ENCODE measurements at places on chromosomes 12 and 14.

DNA sequence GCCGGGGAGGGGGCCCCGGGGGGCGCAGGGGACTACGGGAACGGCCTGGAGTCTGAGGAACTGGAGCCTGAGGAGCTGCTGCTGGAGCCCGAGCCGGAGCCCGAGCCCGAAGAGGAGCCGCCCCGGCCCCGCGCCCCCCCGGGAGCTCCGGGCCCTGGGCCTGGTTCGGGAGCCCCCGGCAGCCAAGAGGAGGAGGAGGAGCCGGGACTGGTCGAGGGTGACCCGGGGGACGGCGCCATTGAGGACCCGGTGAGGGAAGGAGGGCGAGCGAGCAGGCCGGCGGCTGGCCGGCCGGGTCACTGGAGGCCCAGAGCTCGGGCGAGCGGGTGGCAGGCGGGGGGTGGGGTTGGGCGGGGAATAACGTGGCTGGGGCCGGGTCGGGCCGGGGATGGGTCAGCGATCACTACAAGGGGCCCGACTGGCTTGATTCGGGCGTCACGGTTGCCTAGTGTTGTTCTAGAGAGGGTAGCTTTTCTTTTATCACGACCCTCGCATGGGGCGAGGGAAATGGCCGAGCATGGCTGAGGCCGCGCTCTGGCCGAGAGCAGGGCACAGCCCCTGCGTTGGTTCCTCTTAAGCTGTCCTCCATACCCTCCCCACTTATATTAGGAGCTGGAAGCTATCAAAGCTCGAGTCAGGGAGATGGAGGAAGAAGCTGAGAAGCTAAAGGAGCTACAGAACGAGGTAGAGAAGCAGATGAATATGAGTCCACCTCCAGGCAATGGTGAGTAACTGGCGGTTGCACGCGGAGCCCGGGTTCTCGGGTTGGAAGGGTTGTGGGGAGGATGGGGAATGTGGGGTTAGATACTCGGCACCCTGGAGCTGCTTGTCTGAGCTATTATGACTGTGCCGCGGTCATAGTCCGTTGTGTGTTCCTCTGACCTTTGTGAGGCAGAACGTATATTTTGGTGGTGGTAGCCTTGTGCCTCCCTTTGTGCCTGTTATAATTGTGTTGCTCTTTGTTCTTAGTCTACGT is 603 bp downstream of the PABPN1 start:
- no peak for DNase-seq

DNA sequence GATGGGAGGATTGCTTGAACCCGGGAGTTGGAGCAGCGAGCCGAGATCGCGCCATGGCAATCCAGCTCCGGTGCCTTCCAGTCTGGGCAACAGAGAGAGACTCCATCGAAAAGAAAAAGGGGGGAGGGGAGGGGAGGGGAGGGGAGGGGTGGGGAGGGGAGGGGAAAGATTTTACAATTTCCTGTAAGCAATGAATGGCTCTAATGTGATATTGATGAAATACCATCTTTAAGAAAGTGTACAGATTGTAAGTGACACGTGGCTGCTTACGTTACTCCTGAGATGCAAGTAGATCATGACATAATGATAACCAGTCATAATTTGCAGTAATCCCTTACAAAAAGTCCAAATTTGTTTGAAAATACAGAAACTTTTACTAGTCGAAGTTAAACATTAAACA is 1.4 kb downstream of the SLC25A21 start:
- DNase-seq, result no peak

DNA sequence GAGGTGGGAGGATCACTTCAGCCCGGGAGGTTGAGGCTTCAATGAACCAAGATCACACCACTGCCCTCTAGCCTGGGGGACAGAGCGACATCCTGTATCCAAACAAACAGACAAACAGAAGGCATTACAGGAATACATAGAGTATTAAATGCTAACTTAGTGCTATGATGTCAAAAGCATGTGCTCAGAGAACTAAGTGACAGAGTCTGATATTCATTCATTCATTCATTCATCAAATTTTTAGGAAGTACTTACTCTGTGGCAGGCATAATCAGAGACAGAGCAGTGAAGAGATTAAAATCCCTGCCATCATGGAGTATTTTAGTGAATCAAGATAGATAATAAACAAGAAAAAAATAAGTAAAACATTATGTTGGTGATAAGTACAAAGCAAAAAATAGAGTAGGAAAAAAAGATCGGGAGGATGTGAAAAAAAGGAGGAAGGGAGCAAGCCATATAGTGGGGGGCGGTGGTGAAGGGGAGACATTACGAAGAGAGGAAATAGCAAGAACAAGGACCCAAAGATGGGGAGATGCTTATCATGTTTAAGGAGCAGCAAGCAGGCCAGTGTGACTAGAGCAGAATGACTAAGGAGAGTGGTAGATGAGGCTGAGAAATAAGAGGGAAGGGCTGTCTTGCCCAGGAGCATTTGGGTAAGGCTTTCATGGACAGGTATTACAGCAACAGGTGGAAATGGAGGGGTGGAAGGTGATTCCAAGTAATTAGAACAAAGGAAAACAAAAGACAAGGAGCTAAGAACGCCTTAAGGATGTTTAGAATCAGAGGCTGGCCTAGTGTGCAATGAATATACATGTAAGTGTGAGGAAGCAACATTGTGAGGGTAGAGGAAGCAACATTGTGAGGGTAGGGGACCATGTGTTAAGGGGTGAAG is 2.8 kb downstream of the MAP4K5 start:
- no peak for DNase-seq

DNA sequence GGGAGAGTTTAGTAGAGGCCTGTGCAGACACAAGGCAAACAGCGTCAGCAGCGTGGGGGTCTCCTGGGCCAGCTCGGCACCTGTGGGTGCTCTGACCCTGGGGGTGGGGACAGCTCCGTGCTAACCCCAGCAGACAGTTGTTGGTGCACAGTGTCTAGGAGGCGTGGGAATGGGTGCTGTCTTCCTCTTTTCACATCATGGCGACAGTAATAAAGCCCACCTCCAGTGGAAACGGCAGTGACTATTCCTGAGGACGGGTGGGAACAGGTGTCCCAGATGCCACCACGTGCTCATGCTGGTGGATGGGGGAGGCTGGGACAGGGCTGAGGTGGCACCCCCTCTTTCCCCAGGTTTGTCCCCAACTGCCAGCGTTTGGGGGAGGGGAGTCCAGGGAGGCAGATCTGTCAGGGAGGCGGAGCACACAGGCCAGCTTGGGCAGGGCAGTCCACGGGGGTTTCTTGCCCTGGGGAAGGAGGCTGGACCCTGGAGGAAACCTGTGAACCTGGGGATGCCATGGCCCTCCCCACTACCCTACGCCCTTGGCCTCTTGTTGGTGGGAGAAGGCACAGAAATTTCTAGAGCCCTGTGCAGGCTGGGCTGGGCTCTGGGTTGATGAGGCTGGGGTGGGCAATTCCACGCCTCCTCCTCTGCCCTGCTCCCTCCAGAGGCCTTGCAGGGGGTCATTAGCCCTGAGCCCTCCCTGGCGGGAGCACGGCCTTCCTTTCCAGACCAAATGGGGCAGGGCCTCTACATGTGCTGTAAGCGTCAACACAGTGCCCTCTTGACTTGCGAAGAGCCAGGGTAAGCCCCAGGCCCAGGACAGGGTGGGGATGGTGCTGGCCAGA is 3.8 kb downstream of the ZBTB42 start:
- no peak for DNase-seq

DNA sequence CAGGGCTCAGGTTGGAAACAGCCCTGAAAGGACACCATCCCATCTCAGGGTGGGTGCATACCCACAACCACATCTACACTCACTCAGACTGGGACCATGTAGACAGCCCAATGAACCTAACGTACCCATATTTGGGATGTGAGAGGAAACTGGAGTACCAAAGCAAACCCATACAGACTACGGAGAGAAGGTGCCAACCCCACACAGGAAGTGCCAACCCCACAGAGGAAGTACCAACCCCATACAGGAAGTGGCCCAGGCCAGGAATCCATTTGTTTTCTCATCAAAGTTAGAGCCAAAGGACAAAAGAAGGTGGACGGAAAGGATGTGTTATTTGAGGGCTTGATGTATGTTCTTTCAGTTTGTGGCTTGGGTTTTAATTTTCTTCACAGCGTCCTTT is 19.5 kb upstream of the SPIC start:
- no peak for DNase-seq

DNA sequence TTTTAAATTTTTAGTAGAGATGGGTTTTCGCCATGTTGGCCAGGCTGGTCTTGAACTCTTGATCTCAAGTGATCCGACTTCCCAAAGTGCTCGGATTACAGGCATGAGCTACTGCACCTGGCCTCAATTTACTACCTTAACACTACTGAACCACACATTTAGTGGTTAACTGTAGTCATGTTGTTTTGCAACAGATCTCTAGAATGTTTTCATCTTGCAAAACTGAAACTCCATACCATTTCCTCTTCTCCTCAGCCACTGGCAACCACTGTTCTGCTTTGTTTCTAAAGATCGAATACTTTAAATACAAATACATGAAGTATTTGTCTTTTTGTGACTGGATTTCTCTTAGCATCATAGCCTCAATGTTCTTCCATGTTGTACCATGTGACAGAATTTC is 15.4 kb upstream of the SMCO2 start:
- DNase-seq, result no peak

DNA sequence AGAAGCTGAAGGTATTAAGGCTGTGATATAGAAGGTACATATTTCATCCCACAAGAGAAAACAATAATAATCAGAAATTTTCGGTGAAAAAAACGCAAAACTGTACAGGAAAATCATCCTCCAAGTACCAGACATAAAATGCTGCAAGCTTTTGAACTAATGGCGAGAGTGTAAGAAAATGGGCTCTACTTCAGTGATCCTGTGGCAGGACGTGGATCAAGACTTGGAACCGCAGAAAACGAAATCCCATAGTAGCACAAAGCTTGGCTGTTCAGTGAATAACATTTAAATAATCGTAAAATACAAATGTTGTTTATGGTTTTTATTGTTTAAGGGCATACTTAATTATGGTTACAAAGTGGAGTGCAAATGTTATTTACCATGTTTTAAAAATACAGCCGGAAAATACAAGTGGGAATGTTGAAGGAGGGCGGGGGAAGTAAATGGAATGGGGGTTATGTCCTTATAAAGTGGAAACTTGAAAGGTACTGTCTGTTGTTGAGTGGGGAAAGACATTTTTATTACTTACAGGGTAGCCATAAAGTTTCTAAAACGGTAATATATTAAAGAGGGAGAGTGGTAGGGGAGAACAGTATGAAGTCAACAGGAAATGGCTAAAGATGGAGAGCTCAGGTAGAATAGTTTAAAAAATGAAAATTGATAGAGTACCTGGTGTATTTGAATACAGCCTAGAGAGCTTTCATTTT is 1.1 kb downstream of the SMIM10L1 start:
- DNase-seq, result peak; percentile 4

DNA sequence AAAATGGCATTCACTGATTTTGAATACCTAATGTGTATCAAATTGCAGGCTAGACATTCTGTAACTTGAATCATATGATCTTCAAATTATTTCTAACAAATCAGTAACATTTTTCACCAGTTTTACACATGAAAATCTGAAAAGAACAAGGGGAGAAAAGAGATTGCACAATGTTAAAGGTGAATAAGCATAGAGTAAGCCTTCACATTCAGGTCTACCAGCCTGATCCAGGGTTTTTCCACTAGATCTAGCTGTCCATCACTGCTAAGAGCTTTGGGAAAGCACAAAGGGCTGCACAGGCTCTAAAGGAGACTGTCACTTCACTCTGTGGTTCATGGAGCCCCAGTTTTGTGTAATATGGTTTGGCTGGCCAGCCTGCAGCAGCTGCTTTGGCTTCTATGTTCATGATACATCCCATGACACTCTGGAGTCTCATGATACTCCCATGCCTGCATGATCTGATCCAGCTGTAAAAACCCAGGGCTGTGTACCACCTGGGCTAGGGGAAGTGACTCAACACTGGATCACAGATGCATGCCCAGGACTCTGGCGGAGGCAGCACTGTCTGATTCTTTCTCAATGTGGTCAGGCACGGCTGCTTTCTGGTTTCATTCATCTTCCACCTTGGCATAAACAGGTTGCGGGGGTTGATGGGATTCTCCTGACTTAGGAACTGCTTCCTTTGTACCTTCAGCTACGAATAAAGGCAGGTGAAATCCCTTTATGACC is 859.7 kb downstream of the GALC start:
- DNase-seq, result no peak

DNA sequence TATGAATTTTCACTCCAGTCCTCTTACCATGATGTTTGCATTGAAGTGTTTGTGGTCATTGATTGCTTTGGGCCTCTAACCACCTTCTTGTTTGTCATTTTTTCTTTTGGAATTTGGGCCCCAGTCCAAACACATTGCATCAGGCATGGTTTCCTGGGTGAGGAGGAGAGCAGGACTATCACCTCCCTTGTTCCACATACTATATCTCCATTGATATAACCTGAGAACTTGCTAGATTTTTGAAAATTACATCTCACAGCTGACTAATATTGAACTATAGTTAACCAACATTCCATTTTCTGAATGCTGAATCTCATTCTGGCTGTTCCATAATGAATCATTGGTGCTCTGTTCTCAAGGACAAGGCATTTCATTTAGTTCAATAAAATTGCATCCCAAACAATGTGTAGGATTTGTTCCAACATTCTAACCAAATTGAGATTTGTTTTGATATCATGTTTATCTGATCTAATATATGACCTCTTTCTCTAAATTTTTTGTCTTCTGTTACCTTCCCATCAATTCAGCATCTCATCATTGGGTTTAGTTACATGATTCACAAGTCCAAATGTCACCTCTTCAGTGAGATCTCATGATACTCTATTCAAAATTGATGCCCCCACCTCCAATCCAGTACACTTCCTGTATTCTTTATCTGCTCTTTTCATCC is 329.0 kb downstream of the ZFP36L1 start:
- no peak for DNase-seq

- DNase-seq, result no peak
These were observed 8.0 kb upstream of the MYH7 start for GRCh38 chr14:23443411-23443812.

DNA sequence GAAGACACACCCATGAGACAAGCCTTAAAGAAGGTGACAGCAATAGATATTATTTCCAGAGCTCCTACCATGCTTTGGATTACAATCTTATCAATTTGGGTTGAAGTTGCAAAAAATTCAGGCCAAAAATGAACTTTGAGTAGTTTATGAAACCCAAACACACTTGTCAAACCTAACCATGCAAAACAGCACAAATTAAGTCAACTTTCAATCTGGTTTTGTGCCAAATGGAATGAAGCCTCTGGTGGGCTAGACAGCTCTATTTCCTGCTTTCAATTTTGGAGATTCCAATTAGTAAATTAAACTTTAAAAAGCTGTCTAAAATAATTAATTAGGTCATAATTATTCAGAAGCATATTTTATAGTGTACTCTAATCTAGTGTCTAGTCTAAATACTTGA is 203.4 kb downstream of the SYT1 start:
- DNase-seq, result no peak

GRCh38 chr12:120429368-120429767 is 8.5 kb upstream of the COX6A1 start:
- no peak for DNase-seq

Measured in DMS 273 treated with DMSO at 0.1 percent for 48 hours (cell line).